ENCODE measurements at places on chromosomes 6 and 20.

GRCh38 chr6:24844903-24845302 is 46.2 kb upstream of the ARMH2 start:
- DNase-seq, result no peak

GRCh38 chr20:62051546-62052255 is 14.0 kb downstream of the TAF4 start:
- DNase-seq, result no peak

DNA sequence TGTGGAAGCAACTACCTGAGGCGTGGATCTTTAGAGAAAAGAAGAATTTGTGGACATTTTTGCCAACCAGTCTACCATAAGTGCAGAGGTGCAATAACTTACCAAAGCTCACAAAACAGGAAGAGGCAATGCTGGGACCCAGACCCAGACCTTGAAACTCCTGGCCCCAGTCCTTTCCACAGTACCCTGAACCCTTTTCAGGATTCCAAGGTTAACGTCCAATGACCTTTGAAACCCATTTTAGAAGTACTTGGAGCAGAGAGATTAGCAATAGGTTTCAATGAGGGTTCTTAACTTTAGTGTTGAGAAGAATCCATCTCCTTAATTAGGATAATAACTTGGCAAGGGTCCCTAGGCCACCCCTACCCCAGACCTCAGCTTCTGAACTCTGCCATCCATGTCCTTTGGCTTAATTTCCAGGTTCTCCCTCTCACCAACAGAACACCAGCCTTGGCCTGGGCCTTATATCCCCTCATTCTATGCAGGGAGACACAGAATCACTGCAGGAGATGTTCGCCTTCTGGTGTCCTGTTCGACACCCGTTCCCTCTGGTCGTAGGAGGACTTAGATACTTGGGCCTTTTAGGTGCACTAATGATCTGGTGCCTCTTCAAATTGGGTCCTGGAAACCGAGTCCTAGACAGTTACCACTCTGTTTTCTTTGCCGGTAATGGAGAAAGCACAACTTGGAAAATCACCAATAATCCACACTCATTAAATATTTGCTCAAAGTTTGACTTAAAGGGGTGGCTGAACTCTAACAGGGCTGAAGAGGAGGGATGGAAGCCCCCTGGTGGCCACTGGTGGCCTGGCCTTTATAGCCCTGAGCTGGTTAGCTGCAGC is 40.6 kb downstream of the ISM1 start:
- DNase-seq, result peak; percentile 15

DNA sequence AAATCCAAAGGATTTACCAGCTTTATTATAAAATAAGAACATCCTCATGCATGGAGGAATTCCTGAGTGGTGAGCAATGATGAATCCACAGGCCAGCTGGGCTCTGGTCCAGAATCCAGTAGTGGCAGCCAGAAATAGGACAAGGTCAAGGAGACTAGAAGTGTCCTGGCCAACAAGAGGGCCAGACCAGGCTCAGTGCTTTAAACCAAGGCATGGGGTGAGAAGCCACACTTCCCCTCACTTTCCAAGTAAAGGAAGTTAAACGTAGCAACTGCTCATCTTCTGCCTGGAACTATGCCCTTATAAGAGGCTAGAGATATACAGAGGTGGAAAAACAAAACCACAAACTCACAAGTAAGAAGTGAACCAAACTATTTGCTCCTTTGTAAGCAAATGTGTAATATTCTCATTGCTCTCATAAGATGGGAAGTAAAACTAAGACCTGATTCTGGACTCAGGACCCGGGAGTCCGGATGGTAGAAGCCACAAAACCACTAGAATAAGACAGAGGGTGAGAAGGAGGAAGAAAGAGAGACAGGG is 253.2 kb downstream of the UST start:
- no peak for DNase-seq

- DNase-seq, result no peak
Observed at GRCh38 chr6:160139420-160139851, 17.8 kb downstream of the SLC22A1 start.

DNA sequence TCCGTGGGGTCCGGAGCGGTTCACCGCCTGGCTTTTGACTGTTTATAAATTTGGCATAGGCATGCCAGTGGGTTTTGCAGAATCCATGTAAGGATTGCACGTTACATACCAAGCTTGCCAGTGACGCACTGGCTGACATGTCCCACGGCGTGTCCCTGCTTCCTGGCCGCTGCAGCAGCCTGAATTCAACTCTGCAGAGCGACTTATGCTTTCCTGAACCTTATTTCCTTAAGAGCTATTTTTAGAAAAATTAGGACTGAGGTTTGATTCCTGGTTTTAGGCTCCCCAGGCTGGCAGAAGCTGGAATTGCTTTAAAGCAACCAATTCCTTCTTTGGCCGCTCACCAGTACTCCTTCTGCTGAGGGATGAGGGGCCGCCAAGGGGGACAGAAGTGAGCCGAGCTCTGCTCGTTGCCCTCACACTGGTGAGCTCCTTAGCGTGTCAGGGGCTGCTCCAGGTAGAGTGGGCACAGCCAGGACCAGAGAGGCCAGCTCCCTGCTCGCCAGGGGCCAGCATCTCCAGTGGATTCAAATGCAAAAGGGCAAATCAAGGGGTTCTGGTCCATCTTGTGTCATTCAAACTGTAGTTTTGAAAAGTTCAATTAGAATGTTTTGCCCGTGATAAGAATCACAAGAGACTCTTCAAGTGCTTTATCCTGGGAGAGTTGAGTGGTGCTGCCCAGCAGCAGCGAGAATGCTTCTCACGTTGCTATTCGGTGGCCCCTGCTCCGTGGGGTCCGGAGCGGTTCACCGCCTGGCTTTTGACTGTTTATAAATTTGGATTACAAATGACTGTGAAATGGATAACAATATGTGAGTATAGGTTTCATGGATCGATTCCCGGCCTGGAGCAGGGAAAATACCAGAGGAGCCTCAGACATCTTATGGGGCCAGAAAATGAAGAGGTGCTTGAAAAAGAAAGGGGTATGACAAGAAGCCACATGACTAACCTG is 17.5 kb upstream of the IRF4 start:
- DNase-seq, result no peak

Data from T-helper 1 cell (primary cell).